T-helper 1 cell (primary cell): ENCODE measurements at places on chromosomes 11 and 22.

DNA sequence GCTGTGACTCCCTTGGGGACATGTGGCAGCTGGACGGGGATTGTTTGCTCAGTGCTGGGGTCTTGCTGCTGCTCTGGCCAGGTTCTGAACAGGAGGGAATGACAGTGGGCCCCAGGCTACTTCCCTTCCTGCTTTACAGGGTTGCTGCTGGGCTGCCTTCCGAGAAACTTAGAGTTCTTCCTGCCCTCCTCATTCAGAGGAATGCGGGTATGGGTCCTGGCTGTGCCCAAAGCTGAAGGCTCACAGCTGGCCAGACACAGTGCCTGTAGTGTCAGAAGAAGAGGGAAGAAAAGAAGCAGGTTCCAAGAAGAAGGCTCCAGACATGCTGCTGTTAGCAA is 108.3 kb upstream of the PARVA start:
- no peak for DNase-seq

DNA sequence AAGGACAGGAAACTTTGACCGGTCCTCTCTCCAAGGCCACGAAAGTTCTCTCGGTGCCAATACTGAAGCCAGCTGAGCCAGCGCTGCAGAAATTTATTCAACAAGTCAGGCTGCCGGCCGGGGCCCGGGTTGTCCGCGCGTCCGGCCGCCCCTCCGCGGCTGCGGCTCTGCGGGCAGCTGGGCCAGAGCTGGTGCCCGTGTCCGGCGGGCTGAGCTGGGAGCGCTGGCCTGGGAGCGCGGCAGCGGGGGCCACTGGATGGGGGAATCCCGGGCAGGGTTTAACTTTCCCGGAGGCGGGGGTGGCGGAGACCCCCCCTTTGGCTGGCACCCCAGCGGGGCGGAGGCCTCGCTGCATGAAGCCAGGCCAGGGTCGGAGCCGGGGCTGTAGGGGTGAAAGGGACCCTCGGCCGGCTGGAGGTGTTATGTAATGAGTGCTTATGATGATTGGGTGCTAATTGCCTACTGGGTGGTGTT is 12.3 kb upstream of the CACNA1I start:
- no peak for DNase-seq

- no peak for DNase-seq
These were observed 42.4 kb upstream of the PRODH start for GRCh38 chr22:18978506-18978905.

GRCh38 chr22:45166932-45167331 is 3.2 kb downstream of the NUP50 start:
- no peak for DNase-seq

- DNase-seq: no peak
These were observed 28.7 kb upstream of the CASP12 start for GRCh38 chr11:104926771-104927611.

DNA sequence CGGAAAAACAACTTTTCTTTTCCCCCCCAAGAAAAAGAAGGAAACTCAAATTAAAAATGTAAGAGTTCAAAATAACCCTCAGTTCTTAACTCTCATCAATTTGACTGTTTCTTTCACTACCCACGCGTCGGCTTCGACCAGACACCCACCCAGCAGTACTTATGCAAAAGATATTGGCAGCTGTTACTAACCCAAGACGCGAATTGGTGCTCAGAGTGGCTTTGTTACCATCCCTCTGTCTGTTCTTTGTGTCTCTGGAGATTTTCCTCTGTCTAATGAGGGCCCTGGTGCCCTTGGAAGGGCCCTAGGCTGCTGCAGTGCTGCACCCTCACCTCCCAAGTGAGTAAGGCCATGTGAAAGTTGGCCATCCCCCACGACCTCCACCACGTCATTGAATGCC is 180.5 kb upstream of the NECTIN1 start:
- no peak for DNase-seq

DNA sequence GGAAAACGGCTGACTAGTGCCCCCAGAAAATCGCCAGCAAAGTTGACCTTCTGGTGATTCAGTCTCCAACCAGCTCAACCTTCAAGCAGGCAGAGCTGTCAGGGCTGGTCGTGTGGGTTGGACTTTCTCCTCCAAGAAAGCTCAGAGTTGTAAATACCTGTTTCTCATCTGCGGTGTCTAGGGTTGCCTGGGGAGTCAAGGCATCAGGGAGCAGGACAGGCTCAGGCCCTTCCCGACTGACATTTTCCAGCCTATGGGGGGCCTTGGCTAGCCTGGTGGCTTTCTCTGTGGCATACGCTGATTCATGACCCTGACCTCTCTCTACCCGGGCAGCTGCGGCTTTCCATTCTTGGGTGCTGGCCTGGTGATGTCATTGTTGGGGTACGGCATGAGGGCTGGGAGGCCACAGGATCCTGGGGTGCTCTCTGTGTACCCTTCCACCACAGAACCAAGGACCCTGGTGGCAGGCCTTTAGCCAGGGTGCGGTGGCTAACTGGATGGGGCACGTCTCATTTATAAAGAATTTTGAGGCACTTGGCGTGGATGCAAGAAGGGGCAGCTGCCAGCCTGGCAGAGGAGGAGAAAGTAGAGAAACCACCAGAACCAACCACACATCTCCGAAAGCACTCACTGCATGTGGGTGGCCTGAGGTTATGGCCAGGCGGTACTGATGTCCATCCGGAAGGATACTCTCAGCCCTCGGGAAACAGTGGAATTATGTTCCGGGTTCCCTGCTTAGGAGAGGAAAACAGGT is 64.9 kb downstream of the BCR start:
- DNase-seq: no peak

DNA sequence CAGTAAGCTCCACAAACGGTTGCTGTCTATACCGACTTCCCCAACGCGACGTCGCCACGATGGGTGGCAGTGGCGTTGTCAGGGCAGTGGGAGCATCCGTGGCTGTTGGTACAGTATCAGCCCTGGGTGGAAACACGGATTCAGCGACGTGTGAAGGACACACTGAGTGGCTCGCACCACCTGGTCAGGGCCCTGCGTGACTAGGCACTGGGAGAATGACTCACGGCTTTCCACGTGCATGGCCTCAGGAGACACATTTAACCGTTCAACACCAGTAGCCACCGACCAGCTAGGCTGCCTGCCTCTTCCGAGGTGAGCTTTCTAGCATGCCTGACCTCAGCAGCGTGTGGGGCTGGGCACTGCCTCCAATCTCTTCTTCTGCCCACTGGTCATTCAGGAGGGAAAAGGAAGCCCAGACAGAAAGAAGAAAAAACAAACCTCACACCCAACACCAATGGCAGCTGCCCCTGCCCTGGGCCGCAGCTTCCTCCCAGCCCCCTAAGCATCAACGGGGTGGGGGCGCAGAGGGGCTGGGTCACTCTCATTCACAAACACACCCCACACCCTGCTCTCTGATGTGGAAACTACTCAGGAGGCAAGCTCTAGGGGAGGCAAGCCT is 59.0 kb downstream of the MYH9 start:
- no peak for DNase-seq

GRCh38 chr11:2777386-2777785 is 77.6 kb upstream of the KCNQ1OT1 start:
- DNase-seq: no peak

DNA sequence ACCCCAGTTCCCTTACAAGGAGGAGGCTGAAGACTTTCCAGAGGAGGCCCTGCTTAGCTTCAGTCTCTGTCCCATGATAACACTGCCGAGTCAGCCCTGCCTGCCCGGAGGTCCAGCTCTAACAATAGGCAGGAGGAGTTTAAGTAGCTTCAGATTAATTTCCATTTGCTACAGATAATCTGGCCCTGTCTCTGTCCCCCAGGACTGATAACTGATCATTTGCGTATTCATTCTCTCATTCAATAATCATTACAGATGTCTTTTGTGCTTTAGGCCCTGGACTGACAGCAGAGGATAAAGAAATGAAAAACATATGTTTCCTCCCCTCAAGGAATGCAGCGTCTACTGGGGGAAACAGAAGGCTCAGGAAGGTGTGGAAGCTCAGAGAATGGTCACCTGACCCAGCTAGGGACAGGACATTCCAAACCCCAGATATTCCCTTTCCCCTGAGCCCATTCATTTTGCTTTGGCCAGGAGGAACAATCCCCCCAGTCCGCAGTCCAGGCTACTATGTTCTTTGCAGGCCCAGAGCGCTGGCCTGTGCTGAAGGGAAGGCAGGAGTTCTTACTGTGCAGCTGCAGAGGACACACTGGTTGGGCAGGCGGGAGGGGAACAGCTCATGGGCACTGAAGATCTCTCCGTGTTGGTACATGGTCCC is 20.8 kb downstream of the CHRDL2 start:
- no peak for DNase-seq

DNA sequence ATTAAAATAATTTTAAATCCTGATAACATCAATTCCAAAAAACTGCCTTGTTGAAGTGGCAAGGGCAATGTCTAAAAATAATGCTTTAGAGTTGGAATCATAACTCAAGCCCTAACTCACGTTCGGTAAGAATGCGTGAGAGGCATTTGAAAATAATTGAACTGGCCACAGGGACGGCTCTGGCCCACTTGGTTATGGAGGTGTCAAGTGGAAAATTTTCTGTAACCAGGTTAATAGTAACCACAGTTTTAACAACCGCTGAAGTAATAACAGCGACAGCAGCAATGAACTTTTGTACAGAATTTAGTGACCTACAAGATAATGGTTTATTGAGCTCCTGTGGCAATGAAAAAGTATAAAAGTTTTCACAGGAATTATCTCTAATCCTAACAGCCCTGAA is 79.4 kb downstream of the ETS1 start:
- no peak for DNase-seq

DNA sequence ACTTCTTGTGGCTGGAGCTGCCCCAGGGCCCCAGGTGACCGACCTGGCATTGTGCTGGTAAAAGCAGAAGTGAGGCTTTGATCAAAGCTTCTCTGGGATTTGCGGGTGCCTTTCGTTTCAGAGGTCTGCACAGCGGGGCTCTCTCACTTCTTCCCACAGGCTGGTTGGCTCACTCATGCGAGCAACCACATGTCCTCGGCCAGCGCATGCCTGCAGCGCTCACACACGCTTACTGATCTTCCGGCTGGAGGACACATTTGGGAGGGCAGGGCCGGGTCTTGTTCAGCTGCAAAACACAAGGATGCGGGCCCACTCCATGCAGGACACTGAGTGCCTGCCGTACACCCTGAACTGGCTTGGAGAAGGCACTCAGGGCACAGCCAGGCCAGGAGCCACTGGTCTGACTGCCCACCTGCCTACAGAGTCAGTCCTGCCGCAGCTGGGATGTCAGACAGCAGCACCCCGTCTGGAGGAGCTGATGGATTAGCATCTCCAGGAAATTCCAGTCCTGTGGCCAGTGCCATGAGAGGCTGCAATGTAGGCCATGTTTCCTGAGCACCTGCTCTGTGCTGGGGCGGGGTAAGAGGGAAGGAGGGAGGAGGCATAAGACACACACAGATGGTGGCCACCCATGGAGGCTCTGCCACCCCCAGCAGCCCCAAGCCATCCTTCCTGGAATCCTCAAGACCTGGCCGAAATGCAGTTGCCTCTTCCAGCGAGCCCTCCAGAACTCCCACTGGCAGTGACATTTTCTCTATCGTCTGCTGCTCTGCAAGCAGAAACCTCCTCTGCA is 1383.2 kb downstream of the BRD1 start:
- no peak for DNase-seq

DNA sequence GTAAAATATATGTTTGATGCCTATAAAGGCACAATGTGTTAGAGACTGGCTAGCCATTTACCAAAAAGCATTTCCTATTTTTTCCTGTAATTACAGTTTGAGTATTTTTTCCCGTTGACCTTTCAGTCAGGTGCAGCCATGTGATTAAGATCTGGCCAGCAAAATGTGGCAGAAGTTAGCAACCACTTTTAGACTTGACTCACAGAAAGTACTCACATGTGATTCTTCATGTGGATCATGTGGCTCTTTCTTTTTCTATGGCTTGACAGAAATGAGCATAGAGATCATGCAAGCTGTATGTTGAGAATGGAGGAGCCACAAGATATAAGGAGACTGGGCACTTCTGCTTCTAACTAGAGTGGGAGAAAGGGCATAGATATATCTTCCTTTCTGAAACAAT is 27.3 kb upstream of the RAB38 start:
- no peak for DNase-seq

GRCh38 chr11:847876-848275 is 5.2 kb downstream of the TSPAN4 start:
- no peak for DNase-seq

GRCh38 chr11:1227551-1228100 is 4.8 kb downstream of the MUC5B start:
- DNase-seq: no peak

DNA sequence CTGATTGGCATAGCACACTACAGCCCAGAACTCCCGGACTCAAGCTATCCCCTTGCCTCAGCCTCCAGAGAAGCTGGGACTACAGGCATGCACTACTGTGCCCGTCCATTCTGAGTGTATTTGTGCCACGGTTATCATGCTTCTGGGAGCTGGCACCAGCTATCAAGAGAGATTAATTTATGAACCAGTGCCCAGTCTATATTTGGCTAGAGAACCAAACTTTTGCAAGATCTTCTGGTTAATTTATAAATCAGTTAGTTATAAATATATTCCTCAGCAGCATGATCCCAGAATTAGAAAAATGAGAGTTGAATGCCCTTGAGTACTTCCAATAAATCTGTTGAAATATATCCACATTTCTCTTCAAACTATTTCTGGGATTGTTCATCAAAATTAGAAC is 67.5 kb upstream of the OR5AN1 start:
- DNase-seq: no peak

DNA sequence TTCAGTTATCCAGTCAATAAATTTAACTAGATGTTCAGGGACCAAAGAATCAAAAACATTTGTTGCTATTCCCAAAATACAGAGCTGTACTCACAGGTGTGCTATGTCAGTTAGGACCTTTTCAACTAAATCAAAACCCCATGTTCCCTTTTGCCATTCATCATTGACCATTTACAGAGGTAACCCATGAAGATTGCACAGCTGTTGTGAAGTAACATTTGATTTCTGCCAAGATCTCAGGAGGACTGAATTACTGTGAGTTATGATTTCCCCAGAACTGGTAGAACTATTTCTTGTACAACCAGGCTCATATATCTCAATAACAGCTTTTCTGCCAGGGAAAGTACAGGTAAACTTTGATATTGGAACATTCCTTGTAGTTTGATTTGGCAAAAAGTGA is 131.1 kb upstream of the FIBIN start:
- DNase-seq: no peak

- no peak for DNase-seq
These were observed 30.8 kb upstream of the CELSR1 start for GRCh38 chr22:46568102-46568809.

DNA sequence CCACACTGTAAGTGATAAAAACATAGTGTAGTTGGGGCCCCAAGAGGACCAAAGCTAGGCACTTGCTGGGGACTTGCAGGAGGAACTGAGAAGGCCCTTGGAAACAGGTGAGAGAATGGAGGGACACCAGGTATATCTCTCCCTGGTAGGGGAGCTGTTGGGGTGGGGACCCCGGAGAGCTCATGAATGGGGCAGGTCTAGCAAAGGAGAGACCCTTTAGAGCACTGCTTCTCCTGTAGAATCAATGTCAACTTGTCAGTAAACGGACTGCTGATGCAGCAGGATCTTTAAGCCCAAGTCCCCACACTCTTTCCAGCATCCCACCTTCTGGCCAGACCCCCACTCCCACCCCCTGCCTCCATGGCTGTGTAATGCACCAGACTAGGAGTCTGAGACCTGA is 109.6 kb upstream of the THY1 start:
- DNase-seq: no peak
